ENCODE measurements at places on chromosomes 6 and 20.

GRCh38 chr6:44702292-44702691, 314.8 kb downstream of the CDC5L start:
- DNase-seq = no peak

GRCh38 chr6:1904898-1905297, 295.2 kb downstream of the FOXC1 start:
- DNase-seq = no peak

DNA sequence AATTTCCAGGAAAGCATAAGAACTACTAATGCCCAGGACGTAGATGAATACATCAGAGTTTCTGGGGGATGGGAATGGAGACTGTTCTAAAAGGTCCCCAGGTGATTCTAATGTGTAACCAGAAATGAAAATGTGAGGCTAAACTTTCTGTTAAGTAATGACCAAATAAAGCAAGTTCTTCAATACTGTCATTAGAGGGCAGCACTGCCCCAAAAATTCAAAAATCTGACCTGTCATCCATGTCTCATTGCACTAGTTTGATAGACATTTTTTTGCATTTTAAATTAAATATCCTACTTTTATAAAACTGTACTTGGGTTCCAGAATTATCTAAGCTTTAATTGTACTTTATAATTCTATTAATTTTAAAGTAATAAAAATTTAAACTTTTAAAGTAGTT, 94.9 kb downstream of the RFX6 start:
- peak; percentile 47 for DNase-seq

- DNase-seq = no peak
Observed at GRCh38 chr6:28105245-28105639, 19.2 kb upstream of the ZSCAN16 start.

DNA sequence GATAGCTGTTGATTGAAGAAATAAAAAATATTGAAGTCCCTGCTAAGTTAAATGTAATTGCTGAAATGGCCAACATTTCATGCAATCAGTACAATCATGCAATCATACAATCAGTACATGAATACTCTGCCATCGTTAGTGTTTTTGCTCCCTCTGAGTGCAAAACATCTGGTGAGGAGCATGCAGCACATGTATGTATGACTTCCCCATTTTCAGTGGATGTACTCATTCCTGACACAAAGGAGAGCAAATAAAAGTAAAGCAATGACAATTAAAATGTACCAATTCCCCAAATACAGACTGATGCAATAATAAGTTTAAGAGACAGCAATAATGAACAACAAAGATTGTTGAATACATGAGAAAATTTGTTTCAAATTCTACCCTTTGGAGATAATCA, 140.7 kb downstream of the PLCB1 start:
- peak; percentile 49 for DNase-seq

GRCh38 chr6:157595768-157596167, 214.8 kb downstream of the ZDHHC14 start:
- DNase-seq = no peak

DNA sequence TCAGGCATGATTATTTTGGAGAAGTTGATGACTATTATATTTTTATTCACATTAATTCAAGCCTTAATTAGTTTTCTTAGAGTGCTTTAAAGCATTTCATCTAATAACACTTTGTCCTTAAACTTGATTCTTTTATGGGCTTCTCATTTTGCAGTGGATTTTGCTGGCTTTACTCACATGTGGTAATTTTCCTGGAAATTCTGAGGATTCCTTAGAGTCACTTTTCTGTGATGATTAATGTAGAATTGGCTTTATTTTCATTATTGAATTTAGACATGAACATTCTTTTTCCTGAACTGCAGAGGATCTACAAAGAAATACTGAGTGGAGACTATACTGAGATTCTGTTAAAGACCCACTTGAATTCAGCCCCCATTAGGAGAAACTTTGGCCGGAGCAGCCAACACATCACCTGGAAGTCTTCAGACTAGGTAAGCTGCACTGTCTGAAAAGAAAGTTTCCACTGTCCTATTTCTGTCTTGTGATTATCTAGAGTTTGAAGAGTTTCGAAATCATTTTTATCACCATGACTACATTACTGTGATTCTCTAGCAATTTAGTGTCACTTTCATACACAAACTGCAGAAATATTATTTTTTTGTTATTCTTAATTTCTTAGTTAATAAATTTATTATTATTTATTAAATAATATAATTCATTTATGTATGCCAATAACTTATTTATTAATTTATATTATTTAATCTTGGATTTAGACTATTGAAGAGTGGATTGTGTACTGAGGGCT, 1.9 kb downstream of the RFPL4B start:
- no peak for DNase-seq

- peak; percentile 59 for DNase-seq
Observed at GRCh38 chr6:47377971-47378370, 68.3 kb upstream of the TNFRSF21 start.

GRCh38 chr6:106827081-106827480, 147.4 kb downstream of the CD24 start:
- DNase-seq = no peak

- peak; percentile 79 for DNase-seq
Observed at GRCh38 chr6:155188707-155189496, 74.9 kb upstream of the CLDN20 start.

- DNase-seq = no peak
Observed at GRCh38 chr20:42027746-42028268, 409.6 kb upstream of the CHD6 start.

DNA sequence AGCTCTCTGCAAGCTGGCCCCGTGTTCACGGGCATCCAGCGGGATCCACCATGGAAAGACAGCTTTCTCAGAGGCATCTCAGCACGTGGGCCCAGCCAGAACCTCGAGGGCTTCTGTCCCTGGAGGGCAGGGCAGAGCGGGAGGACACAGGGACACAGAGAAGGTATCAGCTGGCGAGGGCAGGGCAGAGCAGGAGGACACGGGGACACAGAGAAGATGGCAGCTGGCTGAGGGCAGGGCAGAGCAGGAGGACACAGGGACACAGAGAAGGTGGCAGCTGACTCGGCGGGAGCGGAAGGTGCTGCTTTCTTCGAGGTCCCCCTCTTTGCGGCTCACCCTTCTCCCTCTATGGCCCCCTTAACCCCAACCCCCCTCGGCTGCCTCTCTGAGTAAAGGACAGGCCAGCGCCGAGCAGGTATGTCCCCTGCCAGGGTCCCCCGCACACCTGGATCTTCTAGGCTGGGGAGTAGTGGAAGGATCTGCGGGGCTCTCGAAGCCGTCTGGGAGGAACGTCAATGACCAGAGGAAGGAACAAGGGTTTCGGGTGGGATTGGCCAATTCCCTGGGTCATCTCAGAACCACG, 28.9 kb upstream of the BHLHE23 start:
- DNase-seq = no peak

DNA sequence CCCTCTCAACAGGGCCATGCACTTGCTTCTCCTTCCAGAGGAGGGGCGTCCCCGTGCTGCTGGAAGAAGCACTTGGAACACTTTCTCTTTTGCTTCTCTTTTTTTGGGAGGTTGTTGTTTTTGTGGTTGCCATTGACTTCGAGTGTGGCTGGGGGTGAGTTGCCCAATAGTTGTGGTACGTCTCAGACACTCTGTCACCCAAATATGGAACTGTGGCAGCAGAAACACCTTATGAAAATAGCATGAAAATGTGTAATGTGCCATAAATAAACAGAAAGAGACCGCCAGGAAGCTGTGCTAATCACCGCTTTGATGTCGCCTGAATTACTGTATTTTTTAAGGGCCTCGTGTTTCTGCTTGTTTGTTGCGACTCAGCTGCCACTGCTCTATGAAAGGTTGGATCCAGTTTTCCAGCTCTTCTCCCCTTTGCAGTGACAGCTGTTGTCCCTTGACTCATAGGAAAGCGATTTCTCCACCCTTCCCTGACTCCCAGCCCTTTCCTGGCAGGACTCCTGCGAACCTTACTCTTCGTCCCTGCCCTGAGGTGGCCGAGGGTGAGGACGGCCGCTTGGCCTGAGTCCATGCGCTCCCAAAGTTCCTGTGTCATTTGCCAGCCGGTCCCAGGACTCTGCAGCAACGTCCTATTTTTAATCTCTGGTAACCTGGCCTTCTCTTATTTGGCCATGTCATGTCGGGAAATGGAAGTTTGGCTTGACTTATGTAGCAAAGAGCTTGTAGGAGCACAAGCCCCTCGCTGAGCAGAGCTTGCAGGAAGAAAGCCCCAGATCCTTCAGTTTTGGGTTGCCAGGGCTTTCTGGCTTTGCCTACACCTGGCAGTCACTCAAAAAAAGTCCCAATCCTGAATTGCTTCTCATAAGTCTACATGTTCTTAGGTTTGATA, 694.6 kb downstream of the QKI start:
- DNase-seq = peak; percentile 88

DNA sequence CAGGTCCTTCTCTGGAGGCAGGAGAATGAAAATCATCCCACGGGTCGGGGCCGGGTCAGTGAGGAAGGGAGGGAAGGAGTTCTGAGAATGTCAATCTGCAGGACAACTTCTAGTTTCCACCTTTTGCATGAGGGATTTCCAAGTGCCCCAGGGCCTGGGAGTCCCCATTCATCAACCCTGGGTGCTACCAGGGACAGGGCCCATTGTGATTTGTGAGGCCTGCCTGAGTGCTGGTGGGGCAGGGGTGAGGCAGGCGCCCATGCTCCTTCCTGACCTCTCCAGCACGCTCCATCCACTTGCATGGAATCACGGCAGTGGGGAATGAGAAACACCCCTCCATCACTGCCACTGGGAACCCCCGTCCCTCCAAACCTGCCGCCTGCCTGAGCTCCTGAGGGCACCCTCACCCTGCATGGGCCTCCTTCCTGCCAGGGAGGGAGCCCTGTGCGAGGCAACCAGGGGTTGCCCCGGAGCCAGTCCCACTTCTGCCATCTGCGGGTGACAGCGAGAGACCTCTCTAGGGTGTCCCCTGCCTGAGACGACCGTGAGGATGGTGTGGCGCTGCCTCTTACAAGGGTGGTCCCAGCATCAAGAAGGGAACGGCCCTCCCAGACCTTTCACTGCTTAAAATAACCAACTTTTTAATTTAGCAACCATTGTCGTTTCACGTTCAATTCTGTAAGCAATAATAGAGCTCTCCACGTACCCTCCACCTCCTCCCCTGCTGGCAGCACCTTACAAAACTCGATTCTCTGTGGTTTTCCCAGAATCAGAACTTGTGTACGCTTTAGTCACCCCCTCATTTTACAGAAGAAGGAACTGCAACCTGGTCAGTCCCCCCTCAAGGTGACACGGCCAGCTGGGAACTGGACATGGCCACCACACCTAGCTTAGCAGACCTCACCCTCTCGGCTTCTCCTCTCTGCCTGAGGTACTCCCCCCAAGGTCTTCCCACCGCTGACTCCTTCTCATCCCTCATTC, 28.6 kb downstream of the PMEPA1 start:
- DNase-seq = no peak

GRCh38 chr20:57672164-57672563, 37.7 kb downstream of the PMEPA1 start:
- peak; percentile 37 for DNase-seq

- DNase-seq = no peak
Observed at GRCh38 chr6:109451376-109451775, 4.2 kb downstream of the MICAL1 start.

DNA sequence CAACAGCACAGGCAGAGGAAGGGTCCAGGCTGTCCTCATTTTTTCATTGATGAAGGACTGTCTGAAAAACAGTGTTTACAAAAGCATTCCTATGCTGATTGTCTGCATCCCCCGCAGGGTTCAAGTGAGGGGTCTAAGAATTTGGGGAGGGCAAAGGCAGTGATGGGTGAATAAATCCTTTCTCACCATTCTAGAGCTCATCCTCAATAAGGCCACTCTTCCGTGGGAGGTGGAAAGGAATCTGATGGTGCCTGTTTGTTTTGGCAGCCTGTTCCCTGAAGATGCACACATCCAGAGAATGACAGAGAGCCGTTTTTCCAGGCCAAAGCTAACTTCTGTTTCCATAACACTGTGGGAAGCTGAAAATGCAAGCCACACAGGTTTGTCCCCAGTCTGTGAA, 164.5 kb downstream of the MOXD1 start:
- no peak for DNase-seq

GRCh38 chr20:4926531-4927156, 74.7 kb downstream of the SLC23A2 start:
- DNase-seq = no peak

DNA sequence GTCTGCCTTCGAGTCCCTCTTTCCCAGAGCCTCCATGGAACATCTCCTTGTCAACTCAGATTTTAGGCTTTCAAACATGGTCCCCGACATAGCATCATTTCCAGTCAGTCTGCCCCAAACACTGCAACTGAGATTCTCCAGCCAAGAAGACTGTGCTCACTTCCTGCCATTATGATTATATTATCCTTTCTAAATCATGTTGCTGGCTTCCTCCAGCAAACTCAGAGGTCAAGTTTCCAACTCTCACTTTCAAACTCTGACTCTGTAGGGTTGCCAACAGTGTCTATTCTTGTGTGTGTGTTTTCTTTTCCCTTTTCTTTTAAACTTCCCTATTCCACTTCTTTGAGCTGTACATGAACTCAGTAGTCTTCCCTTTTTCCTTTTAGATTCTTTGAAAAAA, 61.2 kb upstream of the TRAF3IP2 start:
- peak; percentile 79 for DNase-seq
